ENCODE measurements at places on chromosomes 12 and 14.

DNA sequence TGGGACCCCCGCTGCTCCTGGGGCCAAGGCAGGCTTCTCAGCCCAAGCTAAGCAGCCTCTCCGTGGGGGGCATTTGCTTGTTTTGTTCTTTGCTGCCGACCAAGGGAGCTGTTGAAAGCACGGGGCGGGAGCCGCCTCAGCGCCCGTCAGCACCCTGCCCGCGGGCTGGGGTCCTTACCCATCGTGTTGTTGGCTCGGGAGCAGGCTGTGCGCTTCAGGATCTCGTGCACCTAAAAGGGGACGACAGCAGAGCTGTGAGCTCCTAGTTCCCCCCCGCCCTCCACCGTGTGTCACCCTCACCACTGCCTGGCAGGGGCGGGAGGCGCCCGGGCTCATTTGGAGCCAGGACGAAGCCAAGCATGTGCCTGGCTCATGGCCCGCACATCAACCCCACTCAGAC, 117.5 kb downstream of the ANO2 start:
- no peak for DNase-seq

- DNase-seq = no peak
Observed at GRCh38 chr14:88243946-88244345, 79.1 kb downstream of the KCNK10 start.

GRCh38 chr14:71261206-71261605, 353.9 kb downstream of the PCNX1 start:
- DNase-seq = no peak

DNA sequence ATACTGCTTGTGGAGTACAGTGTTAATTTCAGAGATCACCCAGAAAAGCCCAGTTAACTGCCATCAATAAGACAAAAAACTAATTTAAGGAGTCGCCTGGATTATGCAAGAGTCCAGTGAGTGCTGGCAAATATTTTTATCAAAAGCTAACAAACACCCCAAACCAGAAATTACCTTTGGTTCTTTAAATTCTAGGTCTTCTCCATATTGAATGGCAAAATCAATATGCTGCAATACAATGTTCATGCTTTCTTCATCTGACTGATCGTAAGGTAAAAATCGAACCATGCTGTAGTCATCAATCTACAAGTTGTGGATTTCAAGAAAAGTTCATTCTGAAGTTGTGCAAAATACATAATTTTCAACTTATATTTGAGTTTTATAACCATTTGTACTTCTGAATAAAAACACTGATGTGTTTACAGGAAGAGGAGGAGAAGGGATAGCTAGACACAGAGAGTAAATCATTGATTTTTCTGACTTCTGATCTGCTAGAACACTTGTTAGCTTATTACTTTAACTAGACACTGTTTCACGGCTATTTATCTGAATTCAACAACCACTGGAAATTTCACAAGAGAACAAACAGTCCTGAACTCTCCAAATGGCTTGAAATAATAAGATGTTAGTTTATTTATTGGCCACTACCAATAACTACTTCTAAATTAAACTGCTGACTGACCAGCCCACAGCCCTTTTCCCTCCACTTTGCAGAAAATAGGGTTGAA, 3.6 kb upstream of the ARPC3 start:
- DNase-seq = no peak

DNA sequence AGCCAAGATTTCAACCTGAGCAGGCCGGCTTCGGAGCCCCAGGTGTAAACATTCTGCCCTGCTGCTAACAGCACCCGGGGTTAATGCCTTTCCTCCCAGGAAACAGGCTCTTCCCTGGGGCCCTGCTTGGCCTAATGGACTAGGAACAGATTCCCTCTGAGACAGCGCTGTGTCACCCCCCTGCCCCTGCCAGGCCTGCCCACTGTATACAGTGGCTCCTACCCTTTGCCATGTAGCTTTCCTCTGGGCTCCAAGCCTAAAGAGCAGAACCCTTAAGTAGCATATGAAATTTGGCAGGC, 28.3 kb upstream of the BCDIN3D start:
- DNase-seq = no peak

- DNase-seq = no peak
Observed at GRCh38 chr14:22847661-22848341, 11.4 kb downstream of the MMP14 start.

- peak; percentile 87 for DNase-seq
Observed at GRCh38 chr14:73058224-73058921, at the start of gene RBM25. RBM25 (plus strand) TSS chr14:73058534; CDS start chr14:73071642, 13,108 bp downstream.

DNA sequence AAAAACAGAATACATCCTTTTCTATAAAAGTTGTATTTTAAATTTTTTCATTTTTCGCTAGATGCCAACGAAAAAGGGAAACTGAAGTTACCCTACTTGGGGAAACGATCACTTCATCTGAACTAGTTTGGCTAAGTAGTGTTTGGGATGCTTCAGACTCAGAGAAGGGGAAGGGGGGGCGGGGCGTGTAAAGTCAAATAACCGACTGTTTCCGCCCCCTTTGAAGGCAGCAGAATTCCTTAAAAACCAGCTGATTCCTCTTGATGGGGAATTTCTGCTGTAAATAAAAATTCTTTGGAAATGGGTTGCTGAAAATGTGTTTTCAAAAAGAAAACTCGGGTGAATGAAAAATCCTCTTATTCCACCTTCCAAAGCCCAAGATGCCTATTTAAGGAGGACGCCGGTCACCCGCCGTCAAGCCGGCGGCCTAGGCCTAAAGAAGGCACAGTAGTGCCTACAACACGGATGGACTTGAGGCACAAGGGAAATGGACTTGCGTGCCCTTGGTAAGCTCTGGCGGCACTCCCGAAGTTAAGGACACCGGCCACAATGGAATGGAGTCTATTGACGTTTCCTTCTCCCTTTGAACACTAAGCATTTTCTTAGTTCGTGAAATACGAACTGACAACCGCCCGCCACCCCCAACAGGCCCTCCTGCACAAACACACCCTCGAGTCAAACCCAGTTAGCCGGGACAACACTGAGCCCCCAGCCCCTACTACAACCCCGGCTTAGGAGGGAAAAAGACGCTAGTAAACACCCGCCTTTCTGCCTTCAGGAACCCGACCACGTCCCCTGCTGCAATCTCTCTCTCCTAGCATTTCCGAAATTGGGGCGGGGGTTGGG, 1.9 kb downstream of the ATXN2 start:
- no peak for DNase-seq

DNA sequence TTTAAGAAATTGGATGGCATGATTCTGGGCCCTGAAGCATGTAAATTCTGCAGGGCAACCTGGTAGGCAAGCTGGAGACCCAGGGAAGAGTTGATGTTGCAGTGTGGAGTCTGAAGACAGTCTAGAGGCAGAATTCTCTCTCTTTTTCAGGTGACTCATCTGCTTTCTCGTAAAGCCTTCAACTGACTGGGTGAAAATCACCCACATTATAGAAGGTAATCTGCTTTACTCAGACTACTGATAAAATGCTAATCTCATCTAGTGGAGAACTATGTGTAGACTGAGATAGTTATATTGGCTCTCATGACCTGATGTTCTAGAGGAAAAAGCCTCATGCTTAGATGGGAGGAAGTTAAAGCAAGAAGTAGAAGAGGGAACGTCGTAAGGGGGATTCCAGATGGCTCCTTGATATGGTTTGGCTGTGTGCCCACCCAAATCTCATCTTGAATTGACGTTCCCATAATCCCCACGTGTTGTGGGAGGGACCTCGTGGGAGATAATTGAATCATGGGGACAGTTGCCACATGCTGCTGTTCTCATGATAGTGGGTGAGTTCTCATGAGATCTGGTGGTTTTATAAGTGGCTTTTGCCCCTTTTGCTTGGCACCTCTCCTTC, 723.8 kb downstream of the BCL11B start:
- no peak for DNase-seq

- DNase-seq = no peak
Observed at GRCh38 chr14:94469261-94469660, 6.7 kb downstream of the SERPINA9 start.

DNA sequence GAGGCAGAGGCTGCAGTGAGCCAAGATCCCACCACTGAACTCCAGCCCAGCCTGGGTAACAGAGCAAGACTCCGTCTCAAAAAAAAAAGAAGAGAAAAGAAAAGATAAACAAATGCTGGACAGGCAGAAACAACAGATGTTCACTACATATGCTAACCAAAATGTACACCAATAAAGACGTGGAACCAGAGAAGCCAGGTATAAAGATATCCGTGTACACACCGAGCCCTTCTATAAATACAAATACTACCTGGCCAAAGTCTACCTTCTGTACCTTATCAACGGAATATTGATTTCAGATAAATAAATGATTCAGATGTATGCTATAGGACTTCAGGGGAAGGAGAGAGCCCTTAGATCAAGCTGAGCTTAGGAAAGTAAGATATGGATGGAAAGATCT, 10.8 kb upstream of the KRT8 start:
- DNase-seq = no peak

GRCh38 chr14:103230021-103230420, 104.0 kb upstream of the EIF5 start:
- DNase-seq = no peak
